ENCODE measurements at places on chromosomes 12 and 14.

- peak; percentile 57 for DNase-seq
These were observed 677 bp downstream of the ATP2A2 start for GRCh38 chr12:110281549-110282299.

DNA sequence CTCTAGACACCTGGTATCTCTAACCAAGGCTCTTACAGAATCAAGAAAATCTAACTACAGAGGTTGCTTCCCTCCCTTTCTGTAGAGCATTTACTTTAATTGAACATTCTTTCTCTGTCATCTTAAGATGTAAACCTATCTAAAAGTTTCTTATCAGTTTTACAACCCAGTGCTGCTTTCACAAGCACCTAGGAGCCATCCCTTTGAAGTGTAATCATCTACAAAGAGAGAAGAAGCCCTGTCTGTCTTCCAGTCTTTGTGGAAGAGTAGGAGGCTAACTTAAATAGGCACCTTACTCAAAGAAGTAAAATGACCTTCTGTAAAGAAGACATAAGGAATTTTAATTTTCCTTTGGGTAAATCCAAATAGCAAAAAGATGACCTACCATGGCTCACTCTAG lies 763.9 kb upstream of the LRFN5 start:
- no peak for DNase-seq

DNA sequence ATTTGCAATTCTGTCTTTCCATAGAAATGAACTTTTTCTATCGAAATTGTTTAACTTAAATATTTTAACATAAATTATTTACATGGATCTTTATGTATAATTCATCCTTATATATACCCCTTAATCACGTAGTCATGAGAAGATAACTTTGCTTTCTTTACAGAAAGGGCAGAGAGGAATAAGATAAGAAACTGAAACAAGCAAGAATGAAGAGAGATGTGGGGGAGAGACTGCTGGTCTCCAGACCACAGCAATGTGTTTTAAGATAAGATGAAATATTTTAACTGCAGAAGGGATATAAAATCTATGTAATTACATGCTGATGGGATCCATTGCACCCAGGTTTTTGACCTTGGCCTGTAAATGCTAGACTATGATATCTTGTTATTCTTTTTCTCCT lies 34.7 kb upstream of the DNM1L start:
- peak; percentile 70 for DNase-seq

DNA sequence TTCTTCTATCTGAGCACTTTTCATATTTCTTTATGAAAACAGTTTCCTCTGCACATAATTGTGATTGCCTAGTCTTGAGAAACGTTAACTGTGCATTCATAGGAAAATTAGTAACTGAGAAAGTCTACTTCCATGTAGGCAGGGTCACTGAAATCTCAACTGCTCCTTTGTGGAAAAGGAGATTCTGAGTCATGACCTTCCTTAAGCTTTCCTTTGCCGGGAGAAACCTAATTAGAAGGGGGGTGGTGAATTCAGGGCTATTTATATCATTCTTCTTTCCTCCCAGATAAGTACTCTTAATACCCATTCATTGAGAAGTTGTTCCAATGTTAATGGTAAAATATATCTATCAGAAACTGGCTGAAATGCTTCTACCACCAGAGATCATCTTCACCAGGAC lies 751.0 kb upstream of the TMEM132C start:
- DNase-seq: no peak

DNA sequence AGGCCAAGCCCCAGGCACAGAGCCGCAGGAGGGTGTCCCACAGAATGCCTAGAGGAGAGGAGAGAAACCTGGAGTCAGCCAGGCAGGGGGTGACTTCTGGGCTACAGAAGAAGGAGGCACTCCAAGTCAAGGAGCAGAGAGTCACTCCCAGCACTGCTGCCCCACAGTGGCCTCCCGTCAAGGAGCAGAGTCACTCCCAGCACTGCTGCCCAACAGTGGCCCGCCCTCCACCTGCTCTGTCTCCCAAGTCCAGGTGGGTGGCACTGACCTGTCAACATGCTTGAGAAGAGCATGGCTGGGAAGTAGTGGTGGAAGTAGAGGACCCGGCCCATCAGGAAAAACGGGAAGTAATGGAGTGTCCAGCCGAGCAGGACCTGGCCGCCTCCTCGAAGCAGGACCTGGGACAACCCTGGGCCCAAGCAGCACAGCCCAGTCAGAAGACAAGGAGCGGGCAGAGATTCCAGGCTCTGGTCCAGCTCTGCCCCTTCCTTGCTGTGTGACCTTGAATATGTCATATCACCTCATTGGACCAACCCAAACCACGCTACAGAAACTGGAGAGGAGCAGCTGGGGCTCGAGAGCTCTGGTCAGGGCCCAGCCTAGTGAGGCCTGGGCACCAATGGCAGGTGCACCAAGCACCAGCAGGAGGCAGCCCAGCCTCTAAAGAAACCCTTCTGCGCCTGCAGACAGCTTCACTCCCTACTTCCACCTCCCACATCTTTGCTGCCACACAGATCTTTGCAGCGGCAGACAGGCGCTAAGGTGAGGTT lies 7.6 kb upstream of the NGB start:
- no peak for DNase-seq

- no peak for DNase-seq
These were observed 525.1 kb upstream of the FBXO33 start for GRCh38 chr14:39957290-39957689.

DNA sequence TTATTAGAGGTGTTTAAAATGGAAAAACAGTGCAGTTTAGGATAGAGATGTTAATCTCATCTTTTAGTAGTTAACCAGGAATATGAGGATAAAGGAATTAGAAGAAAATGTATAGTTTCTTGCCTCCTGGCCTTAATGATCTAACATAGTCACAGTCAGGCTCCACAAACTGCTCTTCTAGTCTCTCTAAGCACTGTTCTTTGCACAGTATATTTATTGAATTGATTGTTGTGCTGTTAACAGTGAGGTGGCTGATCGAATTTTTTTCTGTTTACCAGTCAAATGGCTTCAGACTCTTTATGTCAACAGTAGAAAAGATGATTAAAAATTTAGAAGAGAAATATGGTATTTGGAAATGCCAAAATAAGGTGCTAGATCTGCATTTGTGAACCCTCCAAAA lies 37.8 kb downstream of the ATF7IP start:
- DNase-seq: no peak

DNA sequence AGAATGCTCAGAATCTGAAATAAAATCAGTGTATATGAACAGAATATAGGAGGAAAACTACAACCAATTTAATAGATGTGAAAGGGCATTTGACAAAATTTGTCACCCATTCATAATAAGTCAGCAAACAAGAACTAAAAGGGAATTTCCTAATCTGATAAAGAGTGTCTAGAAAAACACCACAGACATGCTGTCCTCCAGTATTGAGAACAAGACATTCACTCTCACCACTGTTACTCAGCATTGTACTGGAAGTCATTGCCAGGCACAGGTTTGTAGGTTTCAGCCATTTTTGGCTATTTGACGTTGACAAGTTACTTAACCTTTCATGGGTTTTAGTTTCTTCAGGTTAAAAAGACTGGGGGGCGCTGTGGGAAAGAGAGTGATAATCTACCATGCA lies 13.2 kb downstream of the EIF2S1 start:
- DNase-seq: no peak

GRCh38 chr12:55845785-55846496 lies 3.2 kb upstream of the MMP19 start:
- no peak for DNase-seq

DNA sequence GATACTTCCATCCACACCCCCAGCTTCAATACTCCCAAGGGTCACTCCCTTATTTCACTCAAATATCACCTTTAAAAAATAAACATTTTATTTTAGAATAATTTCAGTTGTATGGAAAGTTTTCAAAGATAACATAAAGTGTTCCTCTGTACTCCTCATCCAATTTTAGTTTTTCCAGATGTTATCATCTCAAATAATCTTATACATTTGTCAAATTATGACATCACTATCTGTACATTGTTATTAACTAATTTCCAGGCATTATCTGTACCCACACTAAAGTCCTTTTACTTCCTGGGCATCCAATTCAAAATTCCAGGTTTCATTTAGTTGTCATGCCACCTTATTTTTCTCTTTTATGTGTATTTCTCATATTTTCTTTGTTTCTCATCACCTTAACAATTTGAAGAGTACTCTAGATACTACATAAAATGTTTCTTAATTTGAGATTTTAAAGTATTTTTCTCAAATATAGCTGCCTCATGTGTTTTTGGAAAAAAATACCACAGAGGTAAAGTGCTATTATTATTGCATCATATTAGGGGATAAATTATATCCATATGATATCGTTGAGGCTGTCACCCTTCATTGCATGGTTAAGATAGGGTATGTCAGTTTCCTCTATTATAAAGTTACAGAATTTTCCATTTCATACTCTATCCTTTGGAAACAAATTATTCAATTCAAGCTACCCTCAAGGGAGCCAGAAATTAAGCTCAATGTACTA lies 571.0 kb downstream of the SLC6A15 start:
- DNase-seq: no peak

DNA sequence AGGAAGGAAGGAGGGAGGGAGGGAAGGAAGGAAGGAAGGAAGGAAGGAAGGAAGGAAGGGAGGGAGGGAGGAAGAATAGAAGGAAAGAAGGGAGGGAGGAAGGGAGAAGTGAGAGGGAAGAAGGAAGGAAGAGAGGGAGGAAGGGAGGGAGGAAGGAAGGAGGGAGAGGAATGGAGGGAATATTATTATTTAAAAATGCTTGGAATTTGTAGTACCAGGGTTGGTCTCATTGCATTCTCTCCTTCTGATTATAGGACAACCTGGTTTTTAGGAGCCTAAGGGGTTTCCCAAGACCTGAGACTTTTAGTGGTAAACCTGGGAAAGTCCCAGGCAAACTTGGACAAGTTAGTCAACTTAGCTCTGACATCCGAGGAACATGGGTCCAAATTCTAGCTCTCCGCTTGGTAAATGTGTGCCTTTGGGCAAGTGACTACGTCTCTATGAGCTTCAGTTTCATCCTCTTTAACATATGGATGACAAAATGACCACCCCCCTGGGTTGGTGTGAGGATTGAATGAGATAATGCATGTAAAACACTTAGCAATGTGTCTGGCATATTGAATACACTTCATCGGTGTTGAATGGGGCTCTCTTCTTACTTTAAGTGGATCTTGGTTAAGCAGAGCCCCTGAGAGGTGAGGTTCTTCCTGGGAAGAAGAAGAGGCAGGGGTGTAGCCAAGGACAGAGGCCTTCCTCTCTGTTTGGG lies 690.7 kb upstream of the TBX3 start:
- no peak for DNase-seq

GRCh38 chr14:61461808-61462275 lies 140.5 kb downstream of the PRKCH start:
- peak; percentile 87 for DNase-seq

- DNase-seq: peak; percentile 36
These were observed 1153.6 kb downstream of the FLRT2 start for GRCh38 chr14:86683561-86683960.

- DNase-seq: no peak
These were observed 240.4 kb upstream of the FAR2 start for GRCh38 chr12:28908646-28909045.

DNA sequence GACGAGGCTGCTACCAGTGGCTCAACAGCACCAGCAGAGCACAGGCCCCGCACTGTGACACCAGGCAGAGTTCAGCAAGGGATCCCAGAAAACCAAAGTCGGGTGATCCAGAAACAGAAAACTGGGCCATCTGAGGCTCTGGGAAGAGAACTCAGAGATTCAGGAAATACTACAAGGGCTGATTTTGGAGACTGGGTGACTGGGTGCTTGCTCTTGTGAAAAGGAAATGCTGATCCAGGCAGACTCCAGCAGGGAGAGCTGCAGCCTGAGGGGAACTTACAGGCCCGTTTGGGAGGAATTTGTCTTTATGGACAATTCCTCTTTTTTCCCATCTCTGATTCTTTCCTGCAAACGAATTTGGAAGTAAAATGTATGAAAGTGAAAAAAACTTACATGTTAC lies 28.2 kb downstream of the FOXN3 start:
- DNase-seq: peak; percentile 45

DNA sequence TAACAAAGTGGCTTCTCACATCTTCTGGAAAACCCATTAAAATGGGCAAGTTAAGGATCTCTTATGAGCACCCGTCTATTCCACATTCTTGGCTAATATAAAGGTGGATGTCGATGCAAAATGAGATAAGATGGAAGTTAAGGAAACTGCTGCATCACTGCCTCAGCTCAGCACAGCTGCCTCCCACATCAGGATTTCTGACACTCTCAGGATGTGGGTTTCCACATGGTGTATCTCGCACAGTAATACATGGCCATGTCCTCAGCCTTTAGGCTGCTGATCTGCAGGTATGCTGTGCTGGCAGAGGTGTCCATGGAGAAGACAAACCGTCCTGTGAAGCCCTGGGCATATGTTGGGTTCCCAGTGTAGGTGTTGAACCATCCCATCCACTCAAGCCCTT lies 1348.0 kb downstream of the TMEM121 start:
- no peak for DNase-seq

DNA sequence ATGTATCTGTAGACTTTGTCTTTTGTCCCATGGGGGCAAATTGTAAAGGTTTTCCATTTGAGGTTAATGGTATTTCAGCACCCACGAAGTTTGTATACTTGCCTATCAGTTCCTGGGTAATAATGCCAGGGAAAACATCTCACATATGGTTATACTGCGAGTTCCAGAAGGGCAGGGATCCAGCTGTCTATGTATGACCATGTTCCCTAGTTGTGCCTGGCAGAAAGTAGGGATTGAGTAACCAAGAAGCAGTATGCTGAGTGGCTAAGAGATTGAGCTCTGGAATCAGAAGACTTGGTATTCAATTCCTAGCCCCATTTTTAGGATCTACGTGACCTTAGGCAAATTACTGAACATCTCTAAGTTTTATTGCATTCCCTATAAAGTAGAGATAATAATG lies 173.2 kb upstream of the PWP1 start:
- no peak for DNase-seq

DNA sequence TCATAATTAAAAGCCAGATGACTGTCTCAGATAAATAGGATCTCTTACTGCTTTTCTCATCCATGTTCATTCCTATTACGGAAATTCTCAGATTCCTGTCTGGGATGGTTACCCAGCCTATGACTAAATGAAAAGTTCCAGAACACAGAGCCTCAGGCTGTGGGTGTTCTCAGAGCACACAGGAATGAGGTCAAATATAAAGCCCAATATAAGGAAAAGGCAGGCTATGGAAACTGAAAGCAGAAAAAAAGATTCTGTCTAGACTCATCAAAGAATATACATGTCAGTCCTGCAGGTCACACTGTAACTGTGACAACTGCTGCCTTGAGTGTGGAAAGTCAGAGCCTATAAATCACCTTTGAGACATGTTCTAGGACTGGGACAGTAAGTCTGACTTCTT lies 64.3 kb downstream of the DCAF5 start:
- peak; percentile 93 for DNase-seq

- no peak for DNase-seq
These were observed 50.2 kb downstream of the SETD3 start for GRCh38 chr14:99430491-99430890.

GRCh38 chr12:124630791-124631313 lies 63.4 kb upstream of the NCOR2 start:
- peak; percentile 20 for DNase-seq

GRCh38 chr14:54354096-54354495 lies 42.7 kb upstream of the CDKN3 start:
- peak; percentile 92 for DNase-seq

Measured in fibroblast of villous mesenchyme (primary cell).